ENCODE measurements at places on chromosomes 3 and 15.

GRCh38 chr3:53083521-53083920 lies 37.6 kb upstream of the SFMBT1 start:
- no peak for DNase-seq

DNA sequence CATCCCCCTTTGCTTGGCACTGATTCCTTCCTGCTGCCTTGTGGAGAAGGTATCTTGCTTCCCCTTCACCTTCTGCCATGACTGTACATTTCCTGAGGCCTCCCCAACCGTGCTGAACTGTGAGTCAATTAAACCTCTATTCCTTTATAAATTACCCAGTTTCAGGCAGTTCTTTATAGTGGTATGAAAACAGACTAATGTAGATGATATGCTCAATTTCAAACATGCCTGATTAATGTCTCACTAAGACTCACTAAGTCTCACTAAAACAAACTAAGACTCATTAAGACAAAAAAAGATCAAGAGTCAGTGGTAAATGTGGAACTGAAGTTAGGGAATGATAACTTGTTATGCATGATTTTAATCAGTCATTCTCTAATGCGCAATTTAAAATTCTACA lies 606.6 kb downstream of the RBMS3 start:
- DNase-seq, result no peak

DNA sequence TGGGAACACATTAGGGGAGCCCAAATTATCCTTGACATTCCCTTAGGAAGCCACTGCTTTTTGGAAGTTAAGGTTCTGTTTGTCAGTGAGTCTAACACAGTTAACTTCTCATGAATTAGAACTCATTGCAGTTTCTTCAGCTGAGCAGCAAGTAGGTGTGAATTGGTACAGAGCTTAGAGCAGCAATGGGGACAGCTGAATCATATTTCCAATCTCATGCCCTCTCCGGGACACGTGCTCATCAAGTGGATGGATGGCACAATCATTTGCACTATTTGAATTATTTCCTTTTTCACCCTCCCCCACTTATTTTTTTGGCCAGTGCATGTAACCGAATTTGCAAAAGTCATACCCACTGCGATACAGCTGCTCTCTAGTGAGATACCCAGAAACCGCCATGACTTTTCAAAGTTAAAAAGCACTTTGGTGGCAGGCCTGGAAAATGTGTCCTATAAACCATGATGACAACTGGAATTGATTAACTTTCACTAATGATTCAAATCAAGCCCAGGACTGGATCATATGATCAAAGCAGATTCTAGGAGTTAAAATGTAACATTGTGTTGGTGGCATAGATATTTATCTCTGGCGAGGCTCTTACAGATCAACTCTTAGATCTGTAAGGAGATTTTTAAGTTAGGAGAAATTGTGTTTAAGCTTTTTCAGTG lies 76.4 kb downstream of the EBLN2 start:
- DNase-seq, result no peak

DNA sequence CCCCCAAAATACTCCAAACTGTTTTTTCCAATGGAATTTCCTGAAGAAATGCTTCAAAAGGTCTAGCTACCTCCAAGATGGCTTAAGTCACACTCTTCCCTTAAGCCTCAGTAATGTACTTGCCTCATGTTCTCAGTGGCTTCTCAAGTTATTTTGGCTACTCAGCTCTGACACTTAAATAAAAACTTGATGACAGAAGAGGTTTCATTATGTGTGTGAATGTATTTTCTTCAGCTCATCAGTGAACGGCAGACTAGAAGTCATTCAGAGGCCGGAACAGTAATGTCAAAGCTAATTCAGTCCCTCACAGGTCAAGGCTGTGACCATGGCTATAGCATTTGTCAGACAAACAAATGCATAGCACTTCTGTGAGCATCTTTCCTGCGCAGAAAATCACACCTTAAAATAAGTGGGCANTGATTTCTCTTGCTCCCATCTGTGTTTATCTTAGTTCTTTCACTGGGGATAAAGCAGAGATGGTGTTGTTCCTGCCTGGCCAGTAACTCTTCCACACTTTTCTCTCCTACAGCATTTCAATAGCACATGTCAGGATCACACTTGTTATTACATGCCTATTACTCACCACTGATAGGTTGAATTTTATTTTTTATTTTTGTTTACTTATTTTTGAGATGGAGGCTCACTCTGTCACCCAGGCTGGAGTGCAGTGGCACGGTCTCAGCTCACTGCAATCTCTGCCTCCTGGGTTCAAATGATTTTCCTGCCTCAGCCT lies 68.5 kb upstream of the PLCL2 start:
- no peak for DNase-seq

- no peak for DNase-seq
Measured at GRCh38 chr3:56788521-56788920, 13.2 kb downstream of the ARHGEF3 start.

DNA sequence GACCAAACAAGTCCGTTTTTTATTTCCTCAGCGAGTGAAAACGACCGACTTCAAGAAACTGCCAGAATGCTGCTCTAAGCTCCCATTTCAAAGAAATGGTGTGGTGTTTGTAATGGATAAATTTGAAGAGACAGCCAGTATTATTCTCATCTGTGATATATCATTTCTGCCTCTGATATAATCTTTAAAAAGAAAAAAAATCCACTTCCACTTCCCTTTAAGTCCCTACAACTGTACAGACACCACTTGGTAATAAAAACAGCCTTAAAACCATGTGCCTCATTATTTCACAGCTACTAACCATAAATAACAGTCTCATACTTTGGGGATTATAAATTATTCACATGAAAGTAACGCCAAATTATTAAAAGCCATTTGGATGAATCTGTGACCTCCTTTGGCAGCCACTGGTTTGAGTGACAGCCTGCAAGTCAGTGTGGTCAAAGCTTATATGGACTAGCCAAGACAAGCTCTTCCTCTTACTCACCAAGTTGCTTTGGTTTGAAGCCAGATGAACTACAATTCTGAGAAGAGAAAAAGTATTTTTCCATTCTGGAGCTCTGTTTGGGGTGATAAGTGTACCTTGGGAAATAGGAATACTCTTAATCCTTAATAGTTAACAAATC lies 168.0 kb downstream of the SHOX2 start:
- DNase-seq, result no peak

DNA sequence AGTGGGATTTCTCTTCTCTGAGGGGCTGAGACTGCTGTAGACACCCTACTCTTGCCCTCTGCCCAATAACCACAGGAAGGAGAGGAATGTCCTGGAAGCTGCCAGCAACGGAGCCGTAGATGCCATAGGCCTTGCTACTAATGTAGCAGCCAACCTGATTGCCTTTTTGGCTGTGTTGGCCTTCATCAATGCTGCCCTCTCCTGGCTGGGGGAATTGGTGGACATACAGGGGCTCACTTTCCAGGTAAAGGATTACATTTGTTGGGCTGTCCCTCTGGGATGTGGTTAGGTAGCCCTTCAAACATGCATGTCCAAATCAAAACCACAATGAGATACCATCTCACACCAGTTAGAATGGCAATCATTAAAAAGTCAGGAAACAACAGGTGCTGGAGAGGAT lies 16.1 kb downstream of the SLC28A2 start:
- no peak for DNase-seq

- DNase-seq, result no peak
Measured at GRCh38 chr3:62479326-62479725, 106.0 kb upstream of the FEZF2 start.

DNA sequence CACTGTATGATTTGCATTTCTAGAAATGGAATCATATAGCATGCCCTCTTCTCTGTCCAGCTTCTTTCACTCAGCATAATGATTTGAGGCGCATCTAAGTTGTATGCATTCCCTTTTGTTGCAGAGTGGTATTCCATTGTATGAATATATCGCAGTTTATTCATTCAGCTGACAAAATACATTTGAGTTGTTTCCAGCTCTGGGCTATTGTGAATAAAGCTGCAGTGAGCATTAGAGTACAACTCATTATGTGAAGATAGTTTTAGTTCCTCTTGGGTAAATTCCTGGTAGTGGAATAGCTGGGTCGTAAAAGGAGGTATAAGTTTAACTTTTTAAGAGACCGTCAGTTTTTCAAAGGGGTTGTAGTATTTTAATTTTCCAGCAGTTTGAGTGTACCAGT lies 38.5 kb upstream of the POLR2M start:
- DNase-seq, result no peak

- DNase-seq, result no peak
Measured at GRCh38 chr3:183210862-183211341, 42.2 kb upstream of the B3GNT5 start.

DNA sequence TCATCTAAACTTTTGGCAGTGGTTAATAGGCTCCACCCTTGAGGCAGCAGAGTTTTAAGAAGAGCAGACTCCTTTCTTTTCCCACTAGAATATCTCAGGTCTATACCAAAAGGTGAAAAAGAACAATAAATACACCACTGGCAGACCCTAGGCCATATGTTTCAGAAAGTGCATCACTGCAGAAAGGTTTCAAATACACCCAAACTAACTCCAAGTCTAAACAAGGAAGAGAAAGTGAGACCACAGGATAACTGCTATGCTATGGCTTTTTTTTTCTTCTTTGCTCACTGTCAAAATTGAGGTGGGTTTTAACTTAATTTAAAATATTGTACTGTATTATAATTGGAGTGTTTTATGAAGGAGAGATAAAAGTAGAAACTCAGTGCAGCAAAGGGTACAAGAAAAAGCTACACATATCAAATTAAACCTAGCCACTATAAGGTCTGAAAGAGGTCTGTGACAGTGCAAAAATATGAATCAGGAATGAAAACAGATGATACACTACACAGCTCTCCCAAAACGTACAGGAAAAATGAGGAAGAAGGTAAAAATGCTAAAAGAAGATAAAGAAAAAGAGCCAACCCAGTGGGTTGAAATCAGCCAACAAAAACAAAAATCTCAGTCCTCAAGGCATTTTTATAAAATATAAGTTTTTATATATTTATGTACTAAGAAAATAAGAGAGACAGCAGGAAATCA lies 8.4 kb downstream of the SNX4 start:
- no peak for DNase-seq

DNA sequence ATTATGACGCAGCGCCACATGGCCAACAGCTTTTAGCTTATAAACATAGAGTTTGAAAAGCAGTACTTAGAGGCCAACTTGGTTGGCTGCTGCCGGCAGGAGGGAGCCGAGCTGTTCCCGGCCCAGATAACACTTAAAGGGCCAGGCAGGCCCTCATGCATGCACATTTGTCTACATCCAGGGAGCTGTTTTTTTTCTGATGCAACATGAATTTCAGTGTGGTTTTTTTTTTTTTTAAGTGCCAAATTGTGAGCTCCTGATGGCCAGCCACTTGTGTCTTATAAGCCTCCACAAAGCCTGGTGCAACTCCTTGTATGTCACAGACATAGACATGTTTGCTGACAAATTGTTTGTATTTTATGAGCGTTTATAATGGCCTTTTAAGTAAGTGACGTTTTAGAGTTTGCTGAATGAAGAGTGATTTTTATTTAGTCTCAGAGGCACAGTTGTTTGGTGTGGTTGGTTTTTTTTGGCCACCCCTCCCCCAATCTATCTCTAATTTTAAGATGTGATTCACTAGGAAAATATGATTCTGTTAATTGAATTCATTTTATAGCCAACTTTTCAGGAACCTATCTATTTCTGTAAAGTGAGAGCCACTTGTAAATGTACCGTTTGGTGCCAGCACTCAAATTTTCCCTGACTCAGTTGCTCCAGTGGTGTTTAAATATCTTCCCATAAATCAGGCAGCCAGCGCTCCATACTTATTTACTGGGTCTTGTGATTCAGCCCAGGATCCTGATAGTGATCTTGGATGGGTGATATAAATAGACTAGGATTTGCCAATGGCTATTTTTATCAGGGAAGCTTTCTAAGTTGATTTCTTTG lies 134.3 kb downstream of the VGLL4 start:
- no peak for DNase-seq

- DNase-seq, result no peak
Measured at GRCh38 chr3:42755681-42756578, 17.1 kb downstream of the CCDC13 start.

- no peak for DNase-seq
Measured at GRCh38 chr3:196344663-196345062, 6.5 kb upstream of the TM4SF19 start.

- no peak for DNase-seq
Measured at GRCh38 chr15:99412626-99413025, 153.2 kb upstream of the MEF2A start.

DNA sequence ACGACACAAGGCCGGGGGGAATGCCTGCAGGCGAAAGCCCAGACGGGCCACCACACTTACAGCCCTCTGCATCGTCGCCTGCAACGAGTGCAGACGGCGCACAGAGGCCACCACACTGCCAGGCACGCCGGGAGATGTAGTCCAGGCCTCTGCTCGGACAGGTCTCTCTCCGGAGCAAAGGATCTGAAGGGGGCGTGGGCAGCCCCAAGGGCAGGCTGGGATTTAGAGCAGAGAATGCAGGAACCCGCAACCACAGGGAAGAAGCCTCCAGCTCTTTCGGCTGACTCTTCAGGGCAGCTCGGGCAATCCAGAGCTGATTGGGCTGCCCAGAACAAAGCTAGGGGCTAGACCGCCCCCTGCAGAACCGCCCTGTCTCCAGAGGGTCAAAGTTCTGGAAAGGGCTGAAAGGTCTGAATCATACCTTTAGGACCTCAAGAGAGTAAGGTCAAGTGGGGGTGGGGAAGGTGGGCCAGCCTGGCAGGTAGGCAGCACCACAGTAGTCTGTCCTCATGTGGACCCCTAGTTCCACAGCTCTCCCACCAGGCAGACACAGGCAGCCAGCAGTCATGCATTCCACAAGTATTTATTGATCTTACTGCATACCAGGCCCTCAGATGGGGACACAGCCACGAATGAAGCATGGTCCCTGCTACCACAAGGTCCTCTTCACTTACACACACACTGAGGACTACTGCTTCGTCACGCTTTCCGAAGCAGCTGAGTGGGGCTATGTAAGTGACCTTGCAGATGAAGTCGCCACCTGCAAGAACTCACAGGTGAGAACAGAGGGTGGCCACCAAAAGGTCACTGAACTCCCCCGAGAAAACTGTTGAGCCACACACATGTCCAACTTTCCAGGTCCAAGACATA lies at the start of gene AMT:
Gene AMT, minus strand, starts transcription at position 95 of the 870 bp plus-strand sequence. Its CDS starts 23 bp downstream, at position 72.
- DNase-seq, result no peak

DNA sequence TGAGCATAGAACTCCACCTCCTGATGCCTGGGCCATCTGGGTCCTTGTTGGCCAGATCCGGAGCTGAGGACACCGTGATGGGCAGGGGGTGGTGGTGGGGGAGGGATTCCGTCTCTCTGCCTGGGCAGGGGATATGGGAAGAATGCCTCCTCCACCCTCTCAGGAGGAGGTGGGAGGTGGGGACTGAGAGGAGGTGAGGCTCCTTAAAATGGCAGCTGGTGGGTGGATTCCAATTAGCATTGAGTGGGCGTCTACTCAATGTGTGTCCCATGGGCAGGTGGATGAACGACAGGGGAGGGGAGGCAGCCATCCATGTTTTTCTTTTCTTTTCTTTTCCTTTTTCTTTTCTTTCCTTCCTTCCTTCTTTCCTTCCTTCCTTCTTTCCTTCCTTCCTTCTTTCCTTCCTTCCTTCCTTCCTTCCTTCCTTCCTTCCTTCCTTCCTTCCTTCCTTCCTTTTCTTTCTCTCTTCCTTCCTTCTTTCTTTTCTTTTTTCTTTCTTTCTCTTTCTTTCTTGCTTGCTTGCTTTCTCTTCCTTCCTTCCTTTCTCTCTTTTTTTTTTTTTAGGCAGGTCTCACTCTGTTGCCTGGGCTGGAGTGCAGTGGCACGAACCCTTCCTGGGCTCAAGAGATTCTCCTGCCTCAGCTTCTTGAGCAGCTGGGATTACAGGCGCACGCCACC lies 5.0 kb downstream of the SLC28A1 start:
- no peak for DNase-seq

GRCh38 chr3:194983121-194983520 lies 287.8 kb downstream of the XXYLT1 start:
- DNase-seq, result no peak

Measured in effector CD8-positive, alpha-beta T cell (primary cell).